Activated naive CD4-positive, alpha-beta T cell treated with anti-CD3 and anti-CD28 coated beads, Interleukin-2, amount 50 U/mL, for 72 hours (primary cell): ENCODE measurements at places on chromosomes 7 and 10.

GRCh38 chr7:159172400-159172799 is 27.7 kb upstream of the VIPR2 start:
- DNase-seq: no peak

DNA sequence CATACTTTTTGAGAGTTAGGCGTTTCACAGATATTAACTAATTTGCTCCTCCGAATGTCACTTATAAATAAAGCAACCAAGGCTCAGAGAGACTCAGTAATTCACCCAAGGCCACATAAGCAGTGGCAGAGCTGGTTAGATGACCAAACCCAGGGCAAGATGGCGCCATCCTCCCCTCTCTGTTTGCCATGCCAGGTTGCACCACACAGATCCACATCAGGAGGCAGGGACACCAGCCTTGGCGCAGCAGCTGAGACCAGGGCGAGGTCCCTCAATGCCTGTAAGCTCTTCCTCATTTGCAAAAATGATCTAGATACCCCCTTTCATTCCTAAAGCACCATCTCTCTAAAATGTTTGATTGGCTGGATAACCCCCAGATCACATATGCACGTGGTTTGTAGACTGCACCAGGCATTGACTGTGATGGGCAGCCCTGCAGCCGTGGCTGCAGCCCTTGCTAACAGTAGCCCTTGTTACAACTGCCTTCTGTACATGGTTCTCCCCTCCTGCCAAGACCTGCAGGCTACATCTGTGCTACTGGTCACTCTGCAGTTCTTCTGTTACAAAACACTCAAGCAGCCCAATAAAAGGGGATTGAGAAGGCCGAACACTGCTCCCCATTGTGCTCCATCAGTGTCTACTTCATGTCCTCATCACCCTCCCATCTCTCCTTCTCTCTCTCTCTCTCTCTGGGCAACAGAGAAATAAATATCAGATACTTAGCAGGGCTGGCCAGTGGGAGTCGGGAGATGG is 298.6 kb downstream of the PRPF18 start:
- DNase-seq: no peak

GRCh38 chr7:38796626-38797501 is 112.1 kb downstream of the VPS41 start:
- no peak for DNase-seq

- no peak for DNase-seq
These were observed 156.9 kb upstream of the SH2B2 start for GRCh38 chr7:102129636-102130370.
